ENCODE measurements at places on chromosomes 7 and 10.

DNA sequence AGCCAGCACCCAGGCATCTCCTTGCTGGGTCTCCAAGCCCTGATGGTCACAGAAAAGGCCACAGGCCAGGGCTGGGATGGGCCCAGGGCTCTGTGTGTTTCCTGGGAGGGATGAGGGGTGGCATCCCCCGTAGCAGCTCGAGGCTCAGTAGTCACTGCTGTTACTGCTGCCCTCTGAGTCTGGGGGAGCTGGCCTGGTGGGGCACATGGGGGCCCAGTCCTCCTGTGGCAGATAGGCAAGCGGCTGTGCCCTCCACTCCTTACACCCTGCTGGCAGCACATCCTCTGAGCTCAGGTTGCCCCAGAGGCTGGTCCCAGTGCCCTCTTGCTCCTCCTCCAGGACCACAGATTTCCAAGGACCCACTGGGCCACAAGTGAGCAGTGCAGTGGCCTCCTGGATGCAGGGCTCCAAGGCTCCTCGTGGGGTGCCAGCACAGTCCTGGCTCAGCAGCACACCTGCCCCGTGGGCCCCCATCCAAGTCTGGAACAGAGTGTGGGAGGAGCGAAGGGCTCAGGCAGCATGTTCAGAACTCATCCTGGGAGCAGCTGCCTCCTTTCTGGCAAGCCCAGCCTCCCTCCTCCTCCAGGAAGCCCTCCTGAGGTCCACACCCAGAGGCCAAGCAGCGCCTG is 31.5 kb upstream of the TUBB8 start:
- DNase-seq: no peak

DNA sequence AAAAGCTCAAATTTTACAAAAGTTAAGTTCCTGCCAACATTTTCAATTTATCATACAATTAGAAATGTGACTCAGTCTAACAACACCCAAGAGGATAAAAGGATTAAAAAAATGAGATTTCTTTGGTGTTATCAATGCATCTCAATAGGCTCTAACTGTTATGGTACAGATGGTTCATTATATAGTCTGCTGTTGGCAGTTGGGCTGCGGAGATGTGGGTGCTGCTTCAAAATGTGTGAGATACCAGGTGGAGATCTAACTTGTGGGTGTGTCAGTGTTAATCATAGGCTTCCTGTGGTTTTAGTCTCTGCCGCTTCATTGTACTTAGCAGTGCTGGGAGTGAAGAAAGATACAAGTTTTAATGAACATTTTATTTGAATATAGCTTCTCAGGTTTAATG is 231.2 kb downstream of the EXOC4 start:
- DNase-seq: no peak

- no peak for DNase-seq
Observed at GRCh38 chr10:72784551-72785351, 92.8 kb downstream of the MCU start.

GRCh38 chr10:113666682-113667252 is 2.9 kb upstream of the NRAP start:
- DNase-seq: no peak

DNA sequence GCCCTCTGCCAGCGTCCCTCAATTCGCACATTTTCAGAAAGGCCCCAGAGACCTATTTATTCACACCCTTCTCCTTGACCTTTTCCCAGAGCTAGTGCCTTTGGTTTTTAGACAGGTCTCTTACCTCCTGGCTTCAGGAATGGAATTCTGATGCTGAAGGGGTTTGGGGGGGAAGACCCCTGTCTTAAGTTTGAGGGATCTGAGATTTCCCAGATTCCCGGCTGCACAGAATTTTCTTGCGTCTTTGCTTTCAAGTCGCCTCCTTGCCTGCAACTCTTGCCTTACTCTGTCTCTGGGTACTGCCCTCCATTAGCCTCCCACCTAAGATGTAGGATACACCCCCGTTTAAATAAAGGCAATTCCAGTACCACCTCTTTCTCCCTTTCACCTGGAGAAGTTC is 1.9 kb downstream of the GATA3 start:
- no peak for DNase-seq

Data from NCI-H1092 treated with DMSO at 0.1 percent for 48 hours (cell line).